ENCODE measurements at places on chromosomes 12 and 14.

DNA sequence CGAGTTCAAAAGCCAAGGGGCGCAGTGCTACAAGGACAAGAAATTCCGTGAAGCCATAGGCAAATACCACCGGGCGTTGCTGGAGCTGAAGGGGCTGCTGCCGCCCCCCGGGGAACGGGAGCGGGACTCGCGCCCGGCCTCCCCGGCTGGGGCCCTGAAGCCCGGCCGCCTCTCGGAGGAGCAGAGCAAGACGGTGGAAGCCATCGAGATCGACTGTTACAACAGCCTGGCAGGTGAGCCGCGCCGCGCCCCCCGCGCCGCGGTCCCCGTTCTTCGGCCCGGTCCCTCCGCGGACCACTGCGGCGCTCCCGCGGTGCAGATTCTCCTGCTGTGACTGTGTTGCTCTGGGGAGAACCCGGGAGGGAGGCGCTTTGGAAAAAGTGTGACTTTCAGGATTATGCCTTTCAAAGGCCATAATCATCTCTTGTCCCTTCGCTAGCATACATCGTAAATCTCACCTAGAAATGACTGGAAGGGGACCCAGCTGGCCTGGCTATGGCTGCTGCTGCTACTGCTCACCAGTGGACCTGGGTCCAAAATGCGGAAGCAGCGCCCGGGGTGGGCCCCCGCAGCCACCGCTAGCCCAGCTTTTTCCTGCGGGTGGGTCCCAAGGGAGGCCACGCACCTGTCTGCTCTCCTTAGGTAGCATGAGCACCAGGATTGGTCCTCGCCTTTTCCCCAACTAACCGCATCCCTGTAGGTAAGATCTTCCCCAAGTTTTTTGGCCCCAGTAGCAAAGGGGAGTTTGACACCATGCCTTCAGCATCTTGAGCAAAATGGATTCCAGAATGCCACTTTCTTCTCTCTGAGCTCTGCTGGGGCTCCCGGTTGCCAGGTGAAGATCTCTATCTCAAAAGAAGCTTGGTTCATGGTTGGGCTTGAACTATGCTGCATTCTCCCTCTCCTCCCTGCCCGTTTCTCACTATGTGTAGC is 853 bp downstream of the TTC9 start:
- peak; percentile 16 for DNase-seq

GRCh38 chr14:105742531-105742848 is 216.1 kb downstream of the TMEM121 start:
- DNase-seq: no peak

DNA sequence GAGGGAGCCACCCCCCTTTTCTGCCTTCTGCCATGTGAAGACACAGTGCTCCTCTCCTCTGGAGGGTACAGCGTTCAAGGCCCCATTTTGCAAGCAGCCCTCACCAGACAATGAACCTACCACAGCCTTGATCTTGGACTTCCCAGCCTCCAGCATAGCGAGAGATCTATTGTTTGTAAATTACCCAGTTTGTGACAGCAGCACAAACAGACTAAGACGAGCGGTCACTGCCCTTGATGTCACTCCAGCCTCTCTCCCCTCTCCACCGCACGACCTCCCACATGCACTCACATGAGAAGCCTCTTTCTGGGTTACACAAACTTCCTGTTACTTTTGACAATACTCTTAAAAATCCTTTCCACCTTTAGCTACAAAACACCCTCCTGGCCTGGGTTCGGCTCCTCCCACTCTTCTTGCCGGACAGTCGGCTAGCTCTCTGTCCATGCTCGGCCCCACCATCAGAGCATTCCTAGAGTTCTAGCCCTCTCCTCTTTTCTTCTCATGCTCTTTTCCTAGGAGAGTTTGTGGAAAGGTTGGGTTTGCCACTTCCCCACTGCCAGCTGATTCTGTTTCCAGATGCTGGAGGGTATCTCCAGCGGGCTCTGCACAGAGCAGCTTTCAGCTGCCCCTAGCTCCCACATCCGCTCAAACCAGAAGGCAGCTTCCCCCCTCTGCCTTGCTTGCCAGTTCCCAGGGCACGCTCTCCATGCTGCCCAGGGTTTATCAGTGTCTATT is 124.3 kb downstream of the FOXN3 start:
- no peak for DNase-seq

DNA sequence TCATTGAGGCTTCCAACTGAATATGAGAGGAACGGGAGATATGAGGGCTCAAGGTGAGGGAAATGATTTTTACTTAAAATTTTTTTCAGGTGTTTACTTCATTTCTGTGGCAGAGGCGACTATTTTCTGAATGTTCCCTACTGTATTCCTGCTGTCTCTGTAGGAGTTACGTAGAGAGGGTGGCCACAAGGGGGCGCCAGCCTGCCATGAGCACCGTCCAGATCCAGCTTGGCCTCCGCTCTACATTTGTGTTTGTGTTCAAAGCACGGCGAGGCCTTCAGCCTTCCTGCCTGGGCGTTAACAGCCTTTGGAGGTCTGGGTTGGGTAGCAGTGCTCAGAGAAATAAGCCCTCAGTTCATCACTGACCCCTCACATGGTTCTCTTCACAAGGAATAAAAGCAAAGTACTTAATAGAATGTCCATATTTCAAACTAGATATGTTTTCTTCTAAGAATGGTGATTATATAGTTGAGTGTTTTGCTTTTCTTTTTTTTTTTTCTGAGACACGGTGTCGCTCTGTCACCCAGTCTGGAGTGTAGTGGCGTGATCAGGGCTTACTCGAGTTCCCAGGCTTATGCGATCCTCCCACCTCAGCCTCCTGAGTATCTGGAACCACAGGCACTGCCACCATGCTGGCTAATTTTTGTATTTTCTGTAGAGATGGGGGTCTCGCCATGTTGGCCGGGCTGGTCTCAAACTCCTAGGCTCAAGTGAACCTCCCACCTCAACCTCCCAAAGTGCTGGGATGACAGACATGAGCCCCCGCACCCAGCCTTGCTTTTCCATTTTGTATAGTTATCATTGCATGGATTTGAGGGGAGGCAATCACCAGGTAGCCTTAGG is 22.3 kb downstream of the CKB start:
- peak; percentile 90 for DNase-seq

GRCh38 chr12:68560851-68561422 is 49.8 kb upstream of the RAP1B start:
- DNase-seq: no peak

DNA sequence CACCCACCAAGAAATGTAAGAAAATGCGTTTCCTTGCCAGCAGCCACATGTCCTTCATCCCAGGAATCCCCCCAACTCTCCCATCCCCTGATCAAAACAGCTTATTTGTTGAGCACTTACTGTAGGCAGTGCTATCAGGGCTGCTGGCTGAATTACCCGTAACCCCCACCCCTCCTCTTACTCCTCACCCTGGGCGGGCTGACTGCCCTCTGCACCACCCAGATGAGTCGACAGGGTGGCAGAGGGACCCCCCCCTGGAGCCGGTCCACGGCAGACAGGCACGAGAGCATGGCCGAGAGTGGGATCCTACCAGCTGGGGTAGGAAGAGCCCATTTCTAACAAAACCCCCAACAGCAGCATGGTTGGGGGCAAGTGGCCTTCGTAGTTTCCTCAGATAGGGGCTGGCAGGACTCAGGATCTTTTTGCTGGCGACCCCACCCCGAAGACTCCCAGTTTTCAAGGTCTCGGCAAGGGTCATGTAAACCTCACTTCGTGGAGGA is 1.1 kb upstream of the RHOF start:
- DNase-seq: no peak

Data from amygdala (tissue), 56 donors.